ENCODE measurements at places on chromosomes 12 and 14.

GRCh38 chr14:55964091-55964490 lies 154.1 kb upstream of the PELI2 start:
- no peak for DNase-seq
- H3K4me3 ChIP-seq = no peak overlapping the region
- H3K27ac ChIP-seq = no peak overlapping the region
- peaks cover 5% of the 10 kb centered on the region for H3K27me3 ChIP-seq
- no peaks in the 10 kb centered on the region for H3K36me3 ChIP-seq
- no peaks in the 10 kb centered on the region for H3K4me1 ChIP-seq

GRCh38 chr12:106088246-106088808 lies 50.4 kb downstream of the NUAK1 start:
- H3K36me3 ChIP-seq = no peaks in the 10 kb centered on the region
- H3K4me1 ChIP-seq = no peaks in the 10 kb centered on the region
- no peak overlapping the region for H3K4me3 ChIP-seq
- no peaks in the 10 kb centered on the region for H3K27me3 ChIP-seq
- H3K27ac ChIP-seq = no peak overlapping the region

GRCh38 chr14:70692210-70692609 lies 50.5 kb downstream of the TTC9 start:
- H3K27ac ChIP-seq = no peak overlapping the region
- no peaks in the 10 kb centered on the region for H3K36me3 ChIP-seq
- DNase-seq = no peak
- no peaks in the 10 kb centered on the region for H3K27me3 ChIP-seq
- no peak overlapping the region for H3K4me3 ChIP-seq

- peaks cover 62% of the 10 kb centered on the region for H3K27me3 ChIP-seq
- no peak for DNase-seq
- H3K36me3 ChIP-seq = no peaks in the 10 kb centered on the region
- H3K27ac ChIP-seq = no peak overlapping the region
- H3K4me3 ChIP-seq = no peak overlapping the region
These were observed 282.4 kb downstream of the DPF3 start for GRCh38 chr14:72611506-72611905.

DNA sequence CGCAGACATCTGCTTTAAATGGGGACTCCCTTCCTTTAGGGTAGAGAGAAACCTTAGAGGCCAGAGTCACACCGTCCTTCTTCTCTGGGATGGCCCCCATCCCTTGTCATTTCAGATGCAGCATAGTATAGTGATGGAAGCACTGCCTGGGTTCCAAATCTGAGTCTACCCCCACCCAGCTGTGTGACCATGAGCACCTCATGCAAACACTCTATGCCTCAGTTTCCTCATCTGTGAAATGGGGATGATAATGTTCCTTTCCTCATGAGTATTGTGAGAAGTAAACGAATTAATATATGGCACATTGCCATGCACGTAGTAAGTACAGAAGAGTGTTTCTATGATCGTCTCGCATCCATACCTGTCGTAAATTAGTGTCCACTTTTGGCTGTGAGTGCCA lies 241.9 kb downstream of the SLC41A2 start:
- peaks cover 13% of the 10 kb centered on the region for H3K36me3 ChIP-seq
- no peak overlapping the region for H3K4me3 ChIP-seq
- peak overlapping the region; percentile 75 for H3K27ac ChIP-seq
- peaks cover 59% of the 10 kb centered on the region for H3K4me1 ChIP-seq
- H3K27me3 ChIP-seq = no peaks in the 10 kb centered on the region

DNA sequence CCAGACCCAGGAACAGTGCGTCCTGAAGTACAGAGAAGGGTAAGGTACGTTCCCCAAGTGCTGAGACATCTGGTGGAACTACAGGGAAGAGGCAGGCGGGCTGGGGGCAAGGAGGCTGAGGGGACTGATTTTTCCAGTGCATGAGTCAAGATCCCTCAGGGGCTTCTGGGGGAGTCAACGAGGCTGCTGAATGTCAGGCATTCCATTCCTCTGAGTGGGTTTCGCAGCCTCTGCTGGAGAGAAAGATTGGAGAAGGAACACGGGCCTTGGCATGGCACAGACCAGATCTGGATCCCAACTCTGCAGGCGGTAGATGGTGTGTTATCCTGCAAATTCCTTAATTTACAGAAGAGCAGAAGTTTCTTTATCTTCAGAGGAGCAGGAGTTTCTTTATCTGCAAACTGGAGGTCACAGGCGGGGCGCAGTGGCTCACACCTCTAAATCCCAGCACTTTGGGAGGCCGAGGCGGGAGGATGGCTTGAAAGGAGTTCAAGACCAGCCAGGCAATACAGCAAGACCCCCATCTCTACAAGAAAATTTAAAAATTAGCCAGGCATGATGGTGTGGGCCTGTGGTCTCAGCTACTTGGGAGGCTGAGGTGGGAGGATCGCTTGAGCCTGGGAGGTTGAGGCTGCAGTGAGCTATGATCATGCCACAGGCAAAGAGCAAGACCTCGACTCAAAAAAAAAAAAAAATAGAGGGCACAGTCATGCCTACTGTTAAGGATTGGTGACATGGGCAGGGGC lies 132.6 kb upstream of the MAP1LC3B2 start:
- no peak for DNase-seq
- no peaks in the 10 kb centered on the region for H3K36me3 ChIP-seq
- H3K27me3 ChIP-seq = peaks cover 16% of the 10 kb centered on the region
- no peak overlapping the region for H3K27ac ChIP-seq
- H3K4me1 ChIP-seq = no peaks in the 10 kb centered on the region

GRCh38 chr12:96427269-96427729 lies 27.1 kb upstream of the CDK17 start:
- H3K4me3 ChIP-seq = no peak overlapping the region
- no peaks in the 10 kb centered on the region for H3K36me3 ChIP-seq
- no peak overlapping the region for H3K27ac ChIP-seq
- H3K4me1 ChIP-seq = peaks cover 6% of the 10 kb centered on the region
- no peaks in the 10 kb centered on the region for H3K27me3 ChIP-seq

GRCh38 chr12:54217774-54218241 lies 29.0 kb upstream of the SMUG1 start:
- peaks cover 12% of the 10 kb centered on the region for H3K27me3 ChIP-seq
- H3K36me3 ChIP-seq = peaks cover 10% of the 10 kb centered on the region
- no peak for DNase-seq
- H3K4me3 ChIP-seq = no peak overlapping the region
- H3K27ac ChIP-seq = no peak overlapping the region

DNA sequence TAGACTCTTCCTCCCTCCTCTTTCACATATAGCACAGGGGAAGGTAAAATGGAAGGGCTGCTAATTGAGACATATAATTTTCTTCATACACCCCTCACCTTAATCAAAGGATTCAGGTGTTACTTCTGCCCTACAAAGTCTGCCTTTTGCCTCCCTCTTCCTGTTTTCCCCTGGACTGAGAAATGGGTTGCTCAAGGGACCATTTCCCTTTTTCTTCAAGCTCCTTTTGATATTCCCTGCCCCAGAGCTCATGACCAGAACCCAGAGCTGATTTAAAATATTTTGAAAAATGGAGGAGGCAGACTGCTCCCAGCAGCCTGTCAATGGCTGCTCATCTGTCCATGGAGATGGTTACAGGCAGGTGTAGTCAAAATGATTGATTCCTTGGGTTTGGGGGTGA lies 6.3 kb upstream of the PIP4K2C start:
- H3K27me3 ChIP-seq = peaks cover 10% of the 10 kb centered on the region
- no peak overlapping the region for H3K4me3 ChIP-seq
- peaks cover 5% of the 10 kb centered on the region for H3K4me1 ChIP-seq
- H3K27ac ChIP-seq = no peak overlapping the region

DNA sequence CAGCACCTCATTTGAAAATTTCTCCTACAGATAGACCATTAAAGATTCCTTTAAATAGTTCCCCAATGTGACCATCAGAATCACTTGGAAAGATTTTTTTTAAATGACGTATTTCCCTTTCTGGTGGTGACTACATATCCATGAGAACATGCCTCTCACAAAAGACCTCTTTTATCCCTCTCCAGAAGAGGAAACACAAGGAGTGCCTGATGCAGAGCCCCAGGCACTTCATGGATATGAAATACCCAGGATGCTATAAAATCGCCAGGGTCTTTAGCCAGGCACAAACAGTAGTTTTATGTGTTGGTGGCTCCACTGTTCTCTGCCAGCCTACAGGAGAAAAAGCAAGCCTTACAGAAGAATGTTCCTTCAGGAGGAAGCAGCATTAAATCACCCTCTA lies 97.1 kb downstream of the ETNK1 start:
- H3K27me3 ChIP-seq = peaks cover 47% of the 10 kb centered on the region
- no peak overlapping the region for H3K27ac ChIP-seq
- H3K4me1 ChIP-seq = no peaks in the 10 kb centered on the region

DNA sequence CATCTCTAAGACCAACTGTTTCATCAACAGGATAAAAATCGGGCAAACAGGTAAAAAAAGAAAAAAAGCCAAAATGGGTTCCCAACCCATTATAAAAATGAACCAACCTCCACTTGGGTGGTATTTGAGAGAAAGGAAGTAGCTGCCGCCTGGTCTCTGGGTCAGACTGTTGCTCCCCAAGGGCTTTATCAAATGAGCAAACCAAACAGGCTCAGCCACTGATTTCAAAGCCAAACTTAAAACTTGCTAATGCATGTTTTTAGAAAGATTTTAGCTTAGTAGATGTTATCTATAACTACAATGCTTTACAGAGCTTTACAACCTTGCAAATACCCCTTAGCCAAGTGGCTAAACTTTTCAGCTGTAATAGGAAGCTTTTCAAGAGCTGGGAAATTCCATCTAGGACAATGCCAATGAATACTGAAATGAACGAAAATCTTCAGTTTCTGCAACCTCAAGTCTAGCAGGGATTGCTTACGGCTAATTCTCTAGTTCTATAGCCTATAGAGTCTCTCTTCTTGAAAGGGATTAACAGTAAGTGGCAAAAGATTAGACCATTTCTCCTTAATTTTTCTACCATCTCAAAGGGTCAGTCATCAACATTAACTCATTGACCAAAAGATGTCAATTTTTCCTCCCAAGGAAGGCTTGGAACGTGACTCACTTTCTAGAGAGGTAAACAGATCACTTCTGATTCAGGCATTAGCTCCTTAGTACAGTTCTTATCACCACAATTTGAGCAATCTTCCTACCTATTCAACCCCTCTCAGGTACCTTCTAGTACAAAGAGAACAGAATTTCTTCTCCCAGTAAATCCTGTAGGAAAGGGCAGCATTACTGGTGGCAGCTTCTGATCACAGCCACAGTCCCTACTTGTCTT lies 4.2 kb downstream of the PPM1H start:
- no peak for DNase-seq
- peaks cover 13% of the 10 kb centered on the region for H3K4me1 ChIP-seq
- no peak overlapping the region for H3K4me3 ChIP-seq
- H3K27ac ChIP-seq = no peak overlapping the region

GRCh38 chr14:50726372-50727107 lies 58.4 kb upstream of the SAV1 start:
- H3K4me3 ChIP-seq = peak overlapping the region; percentile 67
- DNase-seq = no peak

- peak overlapping the region; percentile 41 for H3K27ac ChIP-seq
- H3K36me3 ChIP-seq = no peaks in the 10 kb centered on the region
- no peak for DNase-seq
- peaks cover 34% of the 10 kb centered on the region for H3K4me1 ChIP-seq
- H3K27me3 ChIP-seq = no peaks in the 10 kb centered on the region
These were observed 27.5 kb upstream of the MDM1 start for GRCh38 chr12:68359674-68360073.

DNA sequence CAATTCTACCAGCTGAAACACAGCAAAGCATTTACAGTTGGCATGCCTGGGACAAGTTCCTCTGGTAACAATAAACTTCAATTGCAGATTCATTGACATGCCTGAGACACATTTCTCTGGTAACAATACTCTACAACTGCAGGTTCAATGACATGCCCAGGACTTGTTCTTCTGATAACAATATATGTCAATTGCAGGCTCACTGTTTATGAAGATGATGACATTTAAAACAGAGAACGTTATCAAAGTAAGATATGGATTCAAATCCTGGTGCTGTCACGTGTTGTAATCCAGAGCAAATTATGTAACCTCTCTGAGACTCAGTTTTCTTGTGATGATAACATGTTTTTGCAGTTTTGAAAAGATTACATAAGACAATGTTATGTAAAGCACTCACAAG lies 20.5 kb downstream of the KITLG start:
- H3K27ac ChIP-seq = no peak overlapping the region
- H3K36me3 ChIP-seq = no peaks in the 10 kb centered on the region
- no peaks in the 10 kb centered on the region for H3K4me1 ChIP-seq
- no peak for DNase-seq
- H3K4me3 ChIP-seq = no peak overlapping the region

DNA sequence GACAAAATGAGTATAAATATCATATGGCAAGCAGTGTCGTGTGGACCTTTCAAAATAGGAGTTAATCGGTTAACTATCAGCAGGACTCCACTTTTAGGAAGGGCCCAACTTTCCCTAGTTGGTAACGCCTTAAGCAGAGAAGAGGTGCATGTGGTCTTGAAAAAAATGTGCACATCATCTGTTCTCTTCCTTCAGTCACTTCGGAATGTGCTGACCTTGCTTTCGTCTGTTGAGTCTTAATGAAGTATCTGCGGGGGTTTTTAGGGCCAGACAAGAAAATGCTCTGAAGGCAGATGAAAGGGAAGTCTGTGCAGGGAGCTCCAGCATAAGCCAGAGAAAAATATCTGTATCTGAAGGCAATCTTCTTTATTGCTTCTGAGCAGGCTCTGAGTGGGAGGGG lies 185.2 kb downstream of the AEBP2 start:
- DNase-seq = no peak
- H3K27ac ChIP-seq = no peak overlapping the region
- H3K36me3 ChIP-seq = peaks cover 3% of the 10 kb centered on the region
- peaks cover 3% of the 10 kb centered on the region for H3K4me1 ChIP-seq
- no peaks in the 10 kb centered on the region for H3K27me3 ChIP-seq

DNA sequence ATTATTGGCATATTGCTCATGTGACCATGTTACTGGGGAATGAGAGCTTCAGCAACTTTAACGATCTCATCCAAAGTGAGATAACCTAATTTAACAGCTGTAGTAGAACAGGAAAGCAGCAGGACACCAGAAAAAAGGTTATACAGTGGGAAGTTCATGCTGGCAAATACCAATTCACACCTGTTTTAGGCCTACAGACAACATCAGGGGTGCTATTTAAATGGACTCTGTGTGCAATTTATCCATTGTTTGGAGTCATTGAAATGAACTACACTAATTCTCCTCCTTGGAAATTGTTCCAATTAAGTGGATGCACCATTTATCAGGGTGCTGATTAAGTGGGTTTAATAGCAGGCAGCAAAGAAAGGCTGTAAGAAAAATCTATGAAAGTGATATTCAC lies 424.4 kb upstream of the LMO3 start:
- H3K4me3 ChIP-seq = no peak overlapping the region
- H3K27me3 ChIP-seq = no peaks in the 10 kb centered on the region
- no peaks in the 10 kb centered on the region for H3K4me1 ChIP-seq

DNA sequence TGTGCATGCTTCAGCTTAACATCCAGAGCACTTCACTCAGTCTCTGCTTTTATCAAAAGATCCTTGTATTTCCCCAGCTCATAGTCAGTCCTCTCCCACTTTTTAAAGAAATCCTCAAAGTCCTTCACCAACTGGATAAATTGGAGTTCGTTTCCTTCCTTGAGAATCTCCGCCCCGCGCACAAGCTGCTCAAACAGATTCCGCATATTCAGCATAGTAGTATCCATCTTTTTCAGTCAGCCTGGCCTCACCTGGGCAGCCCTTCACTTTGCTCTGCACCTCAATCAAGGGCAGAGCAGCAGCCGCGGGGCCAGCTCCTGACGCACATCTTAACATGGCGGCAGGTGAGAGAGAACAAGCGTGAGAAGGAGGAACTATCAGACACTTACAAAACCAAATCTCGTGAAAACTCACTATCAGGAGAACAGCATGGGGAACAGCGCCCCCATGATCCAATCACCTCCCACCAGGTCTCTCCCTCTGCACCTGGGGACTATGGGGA lies 14.3 kb upstream of the DBX2 start:
- no peak overlapping the region for H3K27ac ChIP-seq
- H3K27me3 ChIP-seq = peaks cover 9% of the 10 kb centered on the region
- no peaks in the 10 kb centered on the region for H3K4me1 ChIP-seq
- no peak overlapping the region for H3K4me3 ChIP-seq
- DNase-seq = no peak
- H3K36me3 ChIP-seq = no peaks in the 10 kb centered on the region

Measured in effector memory CD8-positive, alpha-beta T cell (primary cell).